Common myeloid progenitor, CD34-positive (primary cell): ENCODE measurements at places on chromosomes 11 and 22.

DNA sequence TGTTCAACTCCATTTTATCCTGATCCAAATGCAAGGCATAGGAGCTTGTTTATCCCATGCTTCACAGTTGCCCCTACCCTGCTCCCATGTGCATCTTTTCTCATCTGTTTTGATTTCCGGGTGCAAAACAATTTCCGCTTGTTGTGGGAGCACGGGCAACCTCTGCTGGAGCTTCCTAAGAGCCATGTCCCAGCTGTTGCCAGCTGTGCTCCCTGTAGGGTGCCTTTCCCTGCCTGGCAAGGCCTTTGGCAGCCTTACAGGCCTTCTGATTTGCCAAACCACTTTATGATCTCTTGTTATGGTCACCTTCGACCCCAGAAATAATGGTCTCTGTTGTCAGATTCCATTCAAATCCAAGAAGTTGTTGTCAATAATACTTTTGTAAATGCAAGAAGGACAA lies 1038.5 kb downstream of the OPCML start:
- H3K4me1 ChIP-seq, result no peaks in the 10 kb centered on the region
- H3K36me3 ChIP-seq, result no peaks in the 10 kb centered on the region

- peaks cover 12% of the 10 kb centered on the region for H3K36me3 ChIP-seq
- peak overlapping the region; percentile 88 for H3K4me3 ChIP-seq
- peak; percentile 89 for DNase-seq
Measured at GRCh38 chr11:3808861-3809623, 682 bp downstream of the PGAP2 start.

- no peaks in the 10 kb centered on the region for H3K27me3 ChIP-seq
- no peak overlapping the region for H3K27ac ChIP-seq
- H3K4me3 ChIP-seq, result no peak overlapping the region
- H3K36me3 ChIP-seq, result no peaks in the 10 kb centered on the region
Measured at GRCh38 chr11:42201603-42202148, 742.2 kb upstream of the LRRC4C start.

- no peaks in the 10 kb centered on the region for H3K27me3 ChIP-seq
- no peak for DNase-seq
- no peak overlapping the region for H3K27ac ChIP-seq
- no peaks in the 10 kb centered on the region for H3K36me3 ChIP-seq
- no peak overlapping the region for H3K4me3 ChIP-seq
Measured at GRCh38 chr22:35033635-35034296, 32.2 kb upstream of the ISX start.

DNA sequence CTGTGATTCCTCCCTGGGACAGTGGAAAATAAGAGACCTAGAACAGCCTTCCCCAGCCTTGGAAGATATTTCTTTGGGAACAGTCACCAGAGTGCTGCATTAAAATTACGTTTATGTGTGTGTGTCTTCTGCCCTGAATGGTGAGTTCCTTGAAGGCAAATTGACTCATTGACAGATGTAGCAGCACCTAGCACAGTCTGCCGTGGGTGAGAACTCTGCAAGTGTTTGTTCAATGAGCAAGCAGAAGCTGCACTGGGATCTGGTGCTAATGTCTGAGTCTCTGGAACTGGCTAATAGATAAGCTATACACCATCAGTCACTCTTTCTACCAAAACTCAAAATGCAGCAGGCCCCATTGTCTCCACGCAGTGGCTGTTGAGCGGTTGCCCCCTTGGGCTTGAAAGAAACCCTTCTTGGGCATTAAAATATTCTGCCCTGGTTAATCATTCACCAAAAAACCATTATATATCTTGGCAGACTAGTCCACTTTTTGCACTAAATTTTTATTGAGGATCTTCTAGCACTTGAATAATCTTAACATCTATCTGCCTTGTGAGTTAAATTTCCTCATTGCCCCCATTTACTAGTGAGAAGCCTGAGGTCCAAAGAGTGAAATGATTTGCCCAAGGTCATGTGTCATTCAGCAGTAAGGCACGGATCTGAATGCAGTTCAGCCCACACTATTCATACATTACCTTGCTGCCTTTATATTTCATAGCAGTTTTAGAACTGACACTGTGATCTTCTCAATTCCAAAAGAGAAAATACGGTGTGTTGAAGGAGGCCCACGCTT lies 87.8 kb upstream of the GALNT18 start:
- H3K4me3 ChIP-seq, result no peak overlapping the region
- no peak overlapping the region for H3K27ac ChIP-seq
- no peaks in the 10 kb centered on the region for H3K36me3 ChIP-seq
- DNase-seq, result no peak

DNA sequence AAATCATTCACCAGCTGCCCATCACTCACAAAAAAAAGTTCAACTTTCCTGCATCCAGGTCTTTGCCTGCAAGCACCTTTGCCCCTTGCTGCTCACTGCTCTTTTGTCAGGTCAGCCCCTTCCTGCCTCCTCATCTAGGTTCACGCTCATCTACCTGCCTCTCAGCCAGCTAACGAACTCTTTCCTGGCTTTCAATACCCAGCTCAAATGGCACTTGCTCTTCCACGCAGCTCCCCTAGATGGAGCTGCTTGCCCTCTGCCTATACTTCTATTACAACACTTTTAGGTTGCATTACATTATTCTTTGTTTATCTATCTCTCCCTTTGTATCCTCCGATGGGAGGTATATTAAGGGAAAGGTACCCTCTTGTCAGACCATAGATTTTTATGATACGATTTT lies 78.9 kb upstream of the TBCEL start:
- DNase-seq, result no peak
- H3K4me1 ChIP-seq, result no peaks in the 10 kb centered on the region
- H3K4me3 ChIP-seq, result no peak overlapping the region

DNA sequence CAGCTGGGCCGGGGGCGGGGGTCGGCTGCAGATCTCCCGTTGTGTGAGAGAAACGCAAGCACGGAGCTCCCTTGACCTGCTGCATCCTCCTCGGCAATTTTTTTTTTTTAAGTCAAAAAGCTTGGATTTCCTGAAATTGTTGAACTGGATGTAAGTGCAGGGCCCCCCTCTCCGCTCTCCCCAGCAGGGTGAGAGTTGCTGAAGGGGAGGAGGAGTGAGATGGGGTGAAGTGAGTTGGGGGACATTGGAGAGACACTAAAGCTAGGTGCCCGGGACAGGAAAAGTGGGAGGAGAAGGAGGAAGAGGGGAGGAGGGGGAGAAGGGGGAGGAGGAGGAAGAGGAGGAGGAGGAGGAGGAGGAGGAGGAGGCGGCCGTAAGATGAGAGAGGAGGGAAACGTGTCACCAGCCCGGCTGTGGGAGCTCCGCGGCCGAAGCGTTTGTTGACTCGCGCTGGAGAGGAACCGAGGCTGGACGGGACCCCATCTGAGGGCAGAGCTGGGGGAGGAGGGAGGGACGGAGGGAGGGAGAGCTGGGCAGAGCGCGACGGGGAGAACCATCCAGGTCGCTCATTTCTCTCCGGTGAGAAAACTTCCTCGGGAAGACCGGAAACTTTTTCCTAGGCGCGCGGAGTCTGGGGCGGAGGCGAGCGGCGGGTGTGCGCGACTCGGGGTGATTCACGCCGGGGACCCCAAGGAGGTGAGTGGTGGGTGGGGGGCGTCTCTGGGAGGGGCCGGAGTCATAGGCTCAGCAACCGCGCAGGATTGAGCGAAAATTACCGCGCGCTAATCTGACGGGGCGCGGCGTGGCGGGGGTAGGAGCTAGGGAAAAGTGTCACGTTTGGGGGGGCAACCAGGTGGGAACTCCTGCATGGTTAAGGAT lies 80.2 kb downstream of the PRR5L start:
- no peak for DNase-seq
- H3K36me3 ChIP-seq, result no peaks in the 10 kb centered on the region
- peak overlapping the region; percentile 97 for H3K4me3 ChIP-seq
- no peaks in the 10 kb centered on the region for H3K27me3 ChIP-seq

- DNase-seq, result no peak
- no peak overlapping the region for H3K27ac ChIP-seq
- H3K36me3 ChIP-seq, result peaks cover 8% of the 10 kb centered on the region
- no peak overlapping the region for H3K4me3 ChIP-seq
Measured at GRCh38 chr11:46064221-46064620, 57.0 kb downstream of the PHF21A start.

GRCh38 chr11:121615501-121615900 lies 162.7 kb upstream of the SORL1-AS1 start:
- no peaks in the 10 kb centered on the region for H3K4me1 ChIP-seq
- peaks cover 99% of the 10 kb centered on the region for H3K36me3 ChIP-seq
- no peak for DNase-seq
- H3K4me3 ChIP-seq, result no peak overlapping the region
- no peaks in the 10 kb centered on the region for H3K27me3 ChIP-seq
- H3K27ac ChIP-seq, result no peak overlapping the region

DNA sequence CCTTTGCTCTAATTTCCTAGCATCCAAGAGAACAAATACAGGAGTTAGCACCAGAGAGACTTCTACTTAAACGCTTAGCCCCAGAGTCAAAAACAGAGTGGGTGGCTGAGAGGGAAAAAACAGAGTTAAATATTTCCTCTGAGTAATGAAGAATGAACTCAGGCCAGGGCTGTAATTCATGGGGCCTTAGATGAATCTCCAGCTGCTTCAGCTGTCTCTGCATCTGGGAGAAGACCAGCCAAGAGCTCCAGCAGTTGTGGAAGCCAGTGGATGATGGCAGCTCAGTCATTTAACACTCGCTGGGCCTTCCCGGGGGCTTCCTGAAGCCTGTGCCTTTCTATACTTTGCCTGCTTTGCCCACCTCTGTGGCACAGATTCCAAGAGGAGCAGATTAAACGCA lies 5.7 kb upstream of the ADAMTS15 start:
- H3K27me3 ChIP-seq, result no peaks in the 10 kb centered on the region
- DNase-seq, result no peak
- no peaks in the 10 kb centered on the region for H3K36me3 ChIP-seq
- no peak overlapping the region for H3K27ac ChIP-seq

GRCh38 chr11:69808667-69809086 lies 10.5 kb downstream of the FGF3 start:
- peaks cover 4% of the 10 kb centered on the region for H3K27me3 ChIP-seq
- DNase-seq, result no peak
- H3K27ac ChIP-seq, result no peak overlapping the region
- H3K4me3 ChIP-seq, result no peak overlapping the region
- no peaks in the 10 kb centered on the region for H3K4me1 ChIP-seq
- no peaks in the 10 kb centered on the region for H3K36me3 ChIP-seq

DNA sequence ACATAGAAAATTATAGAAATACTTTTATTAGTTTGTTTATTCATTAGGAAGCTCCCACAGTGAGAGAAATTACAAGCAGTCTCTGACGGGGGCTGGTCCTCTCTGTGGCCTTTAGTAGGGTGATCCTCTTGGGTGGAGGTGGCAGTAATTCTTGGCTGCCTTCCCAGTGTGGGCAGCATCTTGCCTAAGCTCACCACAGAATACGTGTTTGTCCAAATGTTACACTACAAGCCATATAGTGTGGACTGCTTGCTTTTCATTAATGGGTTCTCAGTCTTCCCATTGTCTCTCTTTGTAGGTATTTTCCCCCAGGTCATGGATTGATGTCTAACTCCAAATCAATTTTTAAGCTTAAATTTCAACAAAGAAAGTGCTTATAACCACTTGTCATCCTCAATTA lies 43.3 kb downstream of the ENDOD1 start:
- no peak overlapping the region for H3K27ac ChIP-seq
- no peaks in the 10 kb centered on the region for H3K4me1 ChIP-seq
- peaks cover 2% of the 10 kb centered on the region for H3K36me3 ChIP-seq
- no peak overlapping the region for H3K4me3 ChIP-seq
- no peaks in the 10 kb centered on the region for H3K27me3 ChIP-seq

DNA sequence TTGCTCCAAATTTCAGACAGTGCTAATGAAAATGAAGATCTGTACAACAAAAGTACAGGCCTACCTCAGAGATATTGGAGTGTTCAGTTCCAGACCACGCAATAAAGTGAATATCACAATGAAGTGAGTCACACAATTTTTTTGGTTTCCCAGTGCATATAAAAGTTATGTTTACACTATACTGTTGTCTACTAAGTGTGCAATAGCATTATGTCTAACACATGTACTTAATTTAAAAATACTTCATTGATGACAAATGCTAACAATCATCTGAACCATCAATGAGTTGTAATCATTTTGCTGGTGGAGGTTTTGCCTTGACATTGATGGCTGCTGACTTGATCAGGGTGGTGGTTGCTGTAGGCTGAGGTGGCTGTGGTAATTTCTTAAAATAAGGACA lies 60.6 kb upstream of the E2F8 start:
- H3K27ac ChIP-seq, result no peak overlapping the region
- H3K4me3 ChIP-seq, result no peak overlapping the region
- no peaks in the 10 kb centered on the region for H3K27me3 ChIP-seq
- no peaks in the 10 kb centered on the region for H3K4me1 ChIP-seq

- peaks cover 18% of the 10 kb centered on the region for H3K4me1 ChIP-seq
- no peak overlapping the region for H3K4me3 ChIP-seq
- peaks cover 5% of the 10 kb centered on the region for H3K27me3 ChIP-seq
- no peaks in the 10 kb centered on the region for H3K36me3 ChIP-seq
Measured at GRCh38 chr11:59176330-59176729, 4.4 kb downstream of the DTX4 start.

DNA sequence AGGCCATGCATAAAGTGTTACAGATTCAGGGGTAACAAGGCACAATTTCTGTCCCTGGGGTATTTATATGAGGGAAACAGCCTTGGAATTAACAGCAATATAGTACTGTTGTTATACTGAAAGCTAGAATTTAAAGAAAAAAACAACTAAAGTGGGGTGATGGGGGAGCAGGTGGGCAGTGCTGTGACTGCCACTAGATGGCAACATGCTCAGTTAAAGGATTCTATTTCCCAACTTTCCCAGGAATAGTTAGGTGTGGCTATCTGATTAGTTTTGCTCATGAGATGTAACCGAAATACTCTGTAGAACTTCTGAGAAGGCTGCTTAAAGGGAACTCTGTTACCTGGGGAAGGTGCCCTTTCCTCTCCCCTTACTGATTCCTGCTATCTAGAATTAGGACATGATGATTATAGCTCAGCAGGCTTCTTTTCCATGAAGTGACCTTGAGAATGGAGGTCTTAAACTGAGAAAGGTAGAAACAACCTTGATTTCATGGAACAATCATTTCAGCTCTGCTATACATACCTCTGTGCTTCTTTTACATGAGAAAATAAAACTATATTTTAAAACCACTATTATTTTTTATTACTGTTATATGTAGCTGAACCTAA lies 102.6 kb downstream of the RELT start:
- peak; percentile 27 for DNase-seq
- no peaks in the 10 kb centered on the region for H3K27me3 ChIP-seq
- no peaks in the 10 kb centered on the region for H3K36me3 ChIP-seq
- H3K4me1 ChIP-seq, result peaks cover 3% of the 10 kb centered on the region
- no peak overlapping the region for H3K27ac ChIP-seq
